A549 treated with CpdA at 1 μM for 4 hours (cell line): ENCODE measurements at places on chromosomes 6 and 20. TPM values are rescaled to one million over a fixed set of nuclear protein-coding genes. Genes with fewer than 3 reads are reported as not detected.

Gene JPH2
- total RNA-seq = 0.58 to 0.99 TPM (median 0.83 TPM) in 5 replicates

Gene PDE10A
- 31.7 to 36.3 TPM (median 33.0 TPM) in 5 replicates for total RNA-seq

Gene BMP7
- total RNA-seq = 0.32 to 1.0 TPM (median 0.73 TPM) in 5 replicates

Gene TGM2
- 313 to 490 TPM (median 410 TPM) in 5 replicates for total RNA-seq

Gene CAP2
- total RNA-seq = 11.7 to 15.9 TPM (median 13.1 TPM) in 5 replicates

Gene SLA2
- total RNA-seq = 0.01 to 0.06 TPM in 2 of 5 replicates, not detected in the others

Gene LAMP5
- 0.02 to 0.08 TPM in 2 of 5 replicates, not detected in the others for total RNA-seq

Gene HCRTR2
- total RNA-seq = not detected in 5 replicates

Gene FYN
- 4.0 to 5.2 TPM (median 4.2 TPM) in 5 replicates for total RNA-seq

Gene NKX2-4
- 0.06 TPM in 1 of 5 replicates, not detected in the others for total RNA-seq

Gene GTSF1L
- not detected in 5 replicates for total RNA-seq

Gene MEP1A
- total RNA-seq = not detected in 5 replicates

Gene ZNF334
- not detected in 5 replicates for total RNA-seq

Gene LAMA4
- 0.88 to 2.5 TPM (median 1.7 TPM) in 5 replicates for total RNA-seq

Gene B3GALT4
- total RNA-seq = 0.38 to 0.72 TPM (median 0.55 TPM) in 5 replicates

Gene FAM184A
- 0.05 TPM in 1 of 5 replicates, not detected in the others for total RNA-seq

Gene DUSP15
- 0.64 to 1.5 TPM (median 1.1 TPM) in 5 replicates for total RNA-seq

Gene GSTA4
- total RNA-seq = 7.3 to 8.9 TPM (median 7.4 TPM) in 5 replicates

Gene MOG
- not detected in 5 replicates for total RNA-seq

Gene RBM24
- total RNA-seq = 9.3 to 12.2 TPM (median 11.0 TPM) in 5 replicates

Gene RIOK1
- 10.8 to 14.1 TPM (median 12.1 TPM) in 5 replicates for total RNA-seq

Gene CASS4
- 0.03 to 0.09 TPM (median 0.08 TPM) in 3 of 5 replicates, not detected in the others for total RNA-seq

Gene RPS6KA2
- 0.05 to 0.34 TPM (median 0.21 TPM) in 5 replicates for total RNA-seq

Gene CALHM5
- 0.05 to 0.08 TPM (median 0.06 TPM) in 5 replicates for total RNA-seq

Gene ULBP2
- 2.9 to 3.9 TPM (median 3.7 TPM) in 5 replicates for total RNA-seq

Gene ETV7
- total RNA-seq = 0.10 to 0.33 TPM (median 0.14 TPM) in 4 of 5 replicates, not detected in the other

Gene COL19A1
- total RNA-seq = not detected in 5 replicates

Gene CFAP61
- 0.40 to 0.99 TPM (median 0.45 TPM) in 4 of 5 replicates, not detected in the other for total RNA-seq

Gene ZNF165
- total RNA-seq = 1.1 to 1.4 TPM (median 1.3 TPM) in 5 replicates

Gene DEFB118
- total RNA-seq = not detected in 5 replicates

Gene GRIK2
- total RNA-seq = 0.12 to 0.38 TPM (median 0.22 TPM) in 5 replicates

Gene COL21A1
- total RNA-seq = 0.53 to 0.99 TPM (median 0.79 TPM) in 5 replicates

Gene CST3
- 206 to 378 TPM (median 367 TPM) in 5 replicates for total RNA-seq

Gene SLPI
- total RNA-seq = 8.8 to 14.6 TPM (median 11.2 TPM) in 5 replicates

Gene SLC26A8
- total RNA-seq = not detected in 5 replicates

Gene CTCFL
- total RNA-seq = 0.12 TPM in 1 of 5 replicates, not detected in the others

Gene PRICKLE4
- total RNA-seq = 0.44 to 1.6 TPM (median 0.71 TPM) in 5 replicates

Gene DEFB124
- not detected in 5 replicates for total RNA-seq

Gene ADAM33
- 0.05 to 0.06 TPM in 2 of 5 replicates, not detected in the others for total RNA-seq

Gene MICA
- total RNA-seq = 27.2 to 29.6 TPM (median 28.7 TPM) in 5 replicates

Gene RAET1L
- total RNA-seq = 0.18 to 0.49 TPM (median 0.27 TPM) in 5 replicates

Gene SRMS
- total RNA-seq = not detected in 5 replicates

Gene C6orf118
- total RNA-seq = 0.15 to 0.31 TPM (median 0.25 TPM) in 4 of 5 replicates, not detected in the other

Gene MUCL3
- total RNA-seq = 0.01 to 0.04 TPM (median 0.02 TPM) in 3 of 5 replicates, not detected in the others

Gene APCDD1L
- 0.06 to 0.09 TPM (median 0.07 TPM) in 5 replicates for total RNA-seq

Gene SCUBE3
- 0.05 to 0.12 TPM (median 0.07 TPM) in 5 replicates for total RNA-seq

Gene GHRH
- not detected in 5 replicates for total RNA-seq

Gene SIRPD
- total RNA-seq = not detected in 5 replicates
